ENCODE measurements at places on chromosomes 5 and 9.

DNA sequence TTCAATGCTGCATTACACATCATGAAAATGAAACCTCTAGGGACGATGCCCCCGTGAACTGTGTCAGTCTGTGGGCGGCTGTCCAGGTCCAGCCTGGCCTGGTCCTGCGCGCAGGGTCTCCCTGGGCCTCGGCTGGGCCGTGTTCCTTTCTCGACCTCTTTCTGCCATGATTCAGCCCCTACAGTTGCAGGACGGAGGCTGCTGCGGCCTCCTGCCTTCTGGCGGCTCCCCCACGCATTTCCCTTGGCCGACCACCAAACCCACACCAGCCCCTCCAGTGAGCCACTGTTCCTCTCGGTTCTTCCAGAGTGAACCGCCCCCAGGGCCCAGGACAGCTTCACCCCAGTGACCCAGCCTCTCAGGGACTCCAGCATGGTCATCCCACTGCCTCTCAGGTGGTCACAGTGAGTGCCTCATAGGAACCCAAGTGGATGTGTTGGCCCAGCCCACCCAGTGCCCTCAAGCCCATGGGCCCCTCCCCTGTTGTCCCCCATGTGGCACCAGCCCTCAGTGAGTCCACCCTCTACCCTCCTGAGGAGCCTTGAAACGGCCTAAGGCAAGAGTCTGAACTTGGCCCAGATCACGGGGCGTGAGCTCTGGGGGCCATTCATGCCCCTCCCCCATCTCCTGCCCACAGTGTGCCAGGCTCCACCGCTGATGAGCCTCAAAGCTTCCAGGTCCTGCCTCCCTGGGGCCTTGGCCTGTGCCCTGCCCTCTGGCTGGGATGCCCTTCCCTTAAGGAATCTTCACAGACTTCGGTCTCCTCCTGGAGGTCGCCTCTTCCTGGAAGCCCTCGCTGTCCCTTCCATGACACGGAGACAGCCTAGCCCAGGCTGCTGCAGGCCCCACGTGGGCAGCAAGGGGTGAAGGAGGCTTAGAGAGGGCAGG lies 10.0 kb upstream of the CLIC3 start:
- DNase-seq = no peak

- no peak for DNase-seq
Observed at GRCh38 chr9:138048184-138048583, 170.6 kb downstream of the CACNA1B start.

GRCh38 chr9:35646153-35646532 lies 4.6 kb downstream of the SIT1 start:
- DNase-seq = no peak

GRCh38 chr9:128912270-128912853 lies 8.4 kb upstream of the PHYHD1 start:
- DNase-seq = no peak

DNA sequence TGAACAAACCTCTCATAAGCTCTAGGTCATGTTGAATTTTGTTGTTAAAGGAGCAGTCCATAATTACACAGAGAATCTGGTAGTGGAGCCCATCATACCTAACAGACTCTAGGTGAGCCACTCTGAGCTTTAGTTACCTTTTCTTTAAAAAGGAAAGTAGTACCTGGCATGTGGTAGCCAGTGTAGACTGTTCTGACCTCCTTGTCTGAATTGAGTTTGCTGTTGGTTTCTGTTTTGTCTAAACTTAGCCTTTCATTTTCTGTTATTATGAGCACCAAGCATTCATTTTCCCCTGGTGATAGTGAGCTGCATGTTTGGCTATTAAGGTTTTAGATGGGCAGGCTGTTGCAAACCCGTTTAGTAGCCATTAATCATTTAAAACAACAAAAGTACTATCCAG lies 112.2 kb downstream of the MAST4 start:
- DNase-seq = no peak

DNA sequence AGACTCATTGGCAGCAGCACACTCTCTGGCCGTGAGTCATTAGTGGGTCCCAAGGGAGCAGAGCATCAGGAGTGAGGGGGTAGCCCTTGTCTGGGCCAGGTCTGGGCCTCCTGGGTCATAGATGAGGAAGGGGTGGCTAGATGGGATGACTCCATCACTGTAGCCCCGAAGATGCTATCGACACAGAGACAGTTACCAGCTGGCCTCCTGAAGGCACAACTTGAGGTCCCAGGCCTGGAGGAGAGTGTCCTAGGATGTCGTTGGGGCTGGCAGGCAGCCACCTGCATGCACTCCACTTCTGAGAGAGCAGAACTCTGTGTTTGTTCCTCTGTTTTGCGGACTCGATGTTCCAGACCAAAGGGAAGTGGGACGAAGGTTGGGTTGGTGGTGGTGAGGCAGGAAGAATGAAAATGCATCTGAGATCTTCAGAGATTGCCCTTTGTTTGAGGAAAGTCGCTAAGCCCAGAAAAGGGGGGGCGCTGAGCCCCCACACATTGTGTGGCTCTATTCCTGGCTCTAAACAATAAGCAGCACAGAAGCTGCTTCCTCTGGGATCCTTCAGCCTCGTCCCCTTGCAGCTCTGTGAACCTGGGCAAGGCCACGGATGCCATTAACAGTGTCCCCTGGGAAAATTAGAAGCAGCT lies 4.7 kb downstream of the BTNL9 start:
- no peak for DNase-seq

DNA sequence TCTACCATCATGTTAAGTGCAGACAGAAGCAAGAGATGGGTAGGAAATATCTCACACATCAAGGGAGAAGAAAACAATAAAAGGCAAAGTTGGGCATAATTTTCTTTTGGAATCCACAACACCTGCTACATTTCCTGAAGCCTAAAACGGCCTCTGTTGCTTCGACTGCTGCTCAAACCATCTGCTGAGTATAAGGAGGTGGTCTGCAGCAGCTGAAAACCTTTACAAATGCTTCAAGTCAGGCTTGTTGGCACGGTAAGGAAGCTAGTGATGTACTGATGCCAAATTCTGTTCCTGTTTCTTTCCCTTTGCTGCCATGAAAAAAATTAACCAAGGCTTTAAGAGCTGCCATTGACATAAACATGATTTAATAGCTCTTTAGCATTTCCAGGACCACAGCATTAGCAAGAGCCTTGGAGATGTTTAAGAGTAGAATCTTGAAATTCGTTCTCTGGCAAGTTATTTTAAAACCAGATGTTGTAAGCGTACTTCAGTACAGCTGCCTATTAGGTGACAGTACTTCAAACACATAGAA lies 75.6 kb downstream of the DMRTA1 start:
- no peak for DNase-seq

DNA sequence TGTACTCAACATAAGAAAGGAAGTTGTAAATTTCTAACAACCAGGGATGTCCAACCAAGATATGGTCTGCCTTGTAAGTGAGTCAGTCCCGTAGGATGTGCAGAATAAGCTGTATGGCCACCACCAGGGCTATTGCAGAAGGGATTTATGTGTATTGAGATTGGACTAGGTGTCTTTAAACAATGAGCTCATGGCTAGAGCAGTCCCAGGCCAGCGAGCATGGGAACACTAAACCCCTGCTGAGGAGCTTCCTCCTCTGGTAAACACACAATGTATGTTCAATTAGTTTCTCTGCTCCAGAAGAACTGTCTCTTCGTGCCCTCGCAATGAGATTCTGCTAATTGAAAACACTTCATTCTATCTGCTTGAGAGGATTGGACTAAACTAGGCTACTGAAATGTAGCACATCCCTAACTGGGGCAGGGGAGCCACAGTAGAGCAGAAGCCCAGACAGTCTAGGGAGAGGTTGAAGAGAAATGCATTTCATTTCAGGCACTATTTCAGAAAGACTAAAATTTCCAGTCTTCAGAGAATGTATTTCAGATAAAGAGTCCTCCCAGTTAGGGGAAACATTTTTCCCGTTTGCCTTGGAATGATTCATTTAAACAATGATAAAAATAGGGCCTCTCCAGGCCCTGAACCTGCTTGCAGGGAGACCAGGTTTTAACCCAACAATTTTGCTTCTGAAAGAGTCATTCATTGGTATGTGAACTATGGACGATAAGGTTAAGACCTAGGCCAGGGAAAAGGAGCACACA lies 154.7 kb downstream of the FAM114A2 start:
- DNase-seq = no peak

GRCh38 chr9:87853876-87854579 lies 28.6 kb upstream of the SPATA31E1 start:
- no peak for DNase-seq

- no peak for DNase-seq
Observed at GRCh38 chr9:135962696-135963307, 1.6 kb upstream of the UBAC1 start.

DNA sequence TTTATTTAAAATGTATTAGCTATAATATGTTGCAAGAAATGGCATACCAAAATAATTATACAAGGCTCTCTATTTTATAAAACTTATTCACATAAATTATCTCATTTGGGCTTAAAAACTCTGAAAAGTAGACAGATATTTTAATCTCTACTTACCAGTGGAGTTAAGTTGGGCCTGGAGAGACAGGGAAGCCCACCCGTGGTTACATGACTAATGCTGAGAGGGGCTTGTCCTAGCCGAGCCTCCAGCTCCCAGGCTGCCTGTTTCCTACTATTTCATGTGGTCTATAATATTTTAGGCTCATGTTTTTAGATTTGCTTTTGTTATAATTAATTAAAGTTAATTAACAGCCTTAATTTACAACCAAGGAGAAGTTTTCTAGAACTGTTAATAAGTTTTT lies 20.9 kb upstream of the ASPN start:
- DNase-seq = no peak
